SJSA1 (cell line): ENCODE measurements at places on chromosomes 12 and 14. TPM values are rescaled to one million over a fixed set of nuclear protein-coding genes. Genes with fewer than 3 reads are reported as not detected.

DNA sequence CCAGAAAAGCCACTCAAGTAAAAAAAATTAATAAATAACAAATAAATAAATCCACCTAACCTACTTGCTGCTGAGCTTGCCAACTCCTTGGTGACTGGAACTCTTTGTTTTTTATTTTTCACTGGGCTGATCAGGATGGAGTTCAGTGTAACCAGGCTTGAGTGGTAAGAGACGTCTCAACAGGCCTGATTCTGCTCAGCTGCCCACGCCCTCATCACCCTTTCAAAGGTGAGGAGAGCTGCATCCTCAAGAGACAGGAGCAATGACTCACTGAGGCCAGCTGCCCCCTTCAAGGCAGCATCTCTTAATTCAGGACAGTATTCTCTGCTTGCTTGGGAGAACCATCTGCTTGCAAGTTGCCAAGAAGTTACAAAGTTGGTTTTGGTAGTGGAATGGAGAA, 111.9 kb upstream of the CPM start:
- DNase-seq, result no peak

- no peak for DNase-seq
Observed at GRCh38 chr14:61335671-61336275, 14.4 kb downstream of the PRKCH start.

- no peak for DNase-seq
Observed at GRCh38 chr12:28177461-28177860, 12.8 kb upstream of the CCDC91 start.

Gene LGALS3
- total RNA-seq, result 179 and 310 TPM in 2 replicates

Gene CD9
- total RNA-seq, result 279 and 304 TPM in 2 replicates
